ENCODE measurements at places on chromosomes 6 and 20.
A peak's percentile ranks its signal among the peaks of the same experiment; 100 is the strongest.

- H3K36me3 ChIP-seq: no peaks in the 10 kb centered on the region
- no peak overlapping the region for H3K27ac ChIP-seq
- DNase-seq: no peak
- peaks cover 2% of the 10 kb centered on the region for H3K4me1 ChIP-seq
- H3K27me3 ChIP-seq: peaks cover 38% of the 10 kb centered on the region
Observed at GRCh38 chr6:31359581-31359980, 2.6 kb upstream of the HLA-B start.

- H3K27me3 ChIP-seq: no peaks in the 10 kb centered on the region
- H3K4me1 ChIP-seq: peaks cover 19% of the 10 kb centered on the region
- H3K27ac ChIP-seq: no peak overlapping the region
- peak; percentile 54 for DNase-seq
- peaks cover 30% of the 10 kb centered on the region for H3K36me3 ChIP-seq
- no peak overlapping the region for H3K4me3 ChIP-seq
Observed at GRCh38 chr6:22036275-22036674, 260.6 kb downstream of the PRL start.

DNA sequence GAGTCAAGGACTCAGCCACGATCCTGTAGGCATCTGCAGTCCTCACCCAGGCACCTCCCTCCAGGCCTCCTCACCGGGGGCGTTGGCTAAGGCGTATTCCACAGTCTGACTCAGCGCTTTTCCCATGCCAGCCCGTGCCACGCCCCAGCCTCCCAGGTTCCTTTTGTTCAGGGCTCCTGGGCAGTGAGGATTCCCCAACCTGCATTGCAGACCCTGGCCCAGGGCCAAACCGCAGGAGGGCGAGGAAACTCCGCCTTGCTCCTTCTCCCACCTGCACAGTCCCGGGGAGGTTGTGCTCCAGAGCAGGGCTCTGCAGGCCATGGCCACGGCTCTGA, 202.8 kb upstream of the CST7 start:
- H3K36me3 ChIP-seq: no peaks in the 10 kb centered on the region
- H3K27ac ChIP-seq: no peak overlapping the region
- H3K27me3 ChIP-seq: no peaks in the 10 kb centered on the region
- H3K4me1 ChIP-seq: peaks cover 8% of the 10 kb centered on the region
- no peak for DNase-seq

- peaks cover 100% of the 10 kb centered on the region for H3K36me3 ChIP-seq
- no peak for DNase-seq
- H3K27ac ChIP-seq: no peak overlapping the region
- H3K4me3 ChIP-seq: no peak overlapping the region
Observed at GRCh38 chr20:49285233-49285668, 7.4 kb upstream of the ZNFX1 start.

GRCh38 chr6:159823953-159824352, 23.9 kb downstream of the PNLDC1 start:
- peaks cover 6% of the 10 kb centered on the region for H3K4me1 ChIP-seq
- no peak overlapping the region for H3K27ac ChIP-seq
- DNase-seq: no peak
- no peak overlapping the region for H3K4me3 ChIP-seq
- no peaks in the 10 kb centered on the region for H3K36me3 ChIP-seq

- H3K4me3 ChIP-seq: no peak overlapping the region
Observed at GRCh38 chr6:15949982-15950381, 178.9 kb upstream of the MYLIP start.

- no peak overlapping the region for H3K4me3 ChIP-seq
- no peak overlapping the region for H3K27ac ChIP-seq
- no peaks in the 10 kb centered on the region for H3K36me3 ChIP-seq
- H3K4me1 ChIP-seq: peaks cover 9% of the 10 kb centered on the region
- H3K27me3 ChIP-seq: no peaks in the 10 kb centered on the region
Observed at GRCh38 chr6:139650941-139651340, 276.5 kb upstream of the CITED2 start.

DNA sequence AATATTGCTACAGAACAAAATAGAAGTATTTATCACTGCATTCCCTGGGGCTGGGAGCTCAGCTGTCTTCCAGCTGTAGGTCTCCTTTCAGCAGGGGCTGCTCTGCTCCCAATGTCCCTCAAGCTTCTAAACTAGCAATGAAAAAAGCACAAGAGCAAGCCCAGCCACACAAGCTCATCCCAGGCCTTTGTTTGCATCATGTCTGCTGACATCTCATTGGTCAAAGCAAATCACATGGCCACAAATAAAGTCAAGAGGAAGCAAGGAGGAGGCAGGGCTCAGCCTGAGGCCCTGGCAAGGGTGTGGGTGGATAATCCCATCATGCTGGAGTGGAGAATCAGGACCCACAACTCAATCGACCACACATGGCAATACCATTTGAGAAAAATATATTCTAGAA, 2.2 kb upstream of the BFSP1 start:
- H3K4me3 ChIP-seq: no peak overlapping the region
- no peak overlapping the region for H3K27ac ChIP-seq
- no peaks in the 10 kb centered on the region for H3K36me3 ChIP-seq
- H3K27me3 ChIP-seq: peaks cover 38% of the 10 kb centered on the region
- DNase-seq: peak; percentile 45
- peaks cover 11% of the 10 kb centered on the region for H3K4me1 ChIP-seq

DNA sequence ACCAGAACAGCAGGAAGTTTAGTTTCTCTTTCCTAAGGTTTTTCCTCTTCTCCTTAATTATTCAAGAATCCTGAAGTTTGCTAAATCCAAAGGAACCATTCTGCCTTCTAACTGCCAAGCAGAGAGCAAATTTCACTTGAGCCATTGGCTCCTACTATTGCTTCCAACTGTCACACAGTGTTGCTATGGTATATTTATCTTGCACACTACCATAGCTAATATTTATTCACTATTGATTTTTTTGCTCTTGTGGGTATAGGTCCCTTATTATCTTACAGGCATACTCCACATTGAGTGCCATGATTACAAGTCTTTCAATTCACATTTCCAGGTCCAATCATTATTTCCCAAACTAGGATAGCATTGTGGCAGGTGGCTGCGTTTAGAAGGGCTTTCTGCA, 266.7 kb upstream of the FLRT3 start:
- no peak for DNase-seq
- H3K36me3 ChIP-seq: no peaks in the 10 kb centered on the region
- no peaks in the 10 kb centered on the region for H3K4me1 ChIP-seq
